Placental epithelial cell (primary cell): ENCODE measurements at places on chromosomes 5 and 9. TPM values are rescaled to one million over a fixed set of nuclear protein-coding genes. Genes with fewer than 3 reads are reported as not detected.

The PCDHB12 gene
- under 0.01 and 0.11 TPM in 2 replicates for total RNA-seq

The SLC1A1 gene
- 3.1 and 3.9 TPM in 2 replicates for total RNA-seq

The ACOT12 gene
- not detected in 2 replicates for total RNA-seq

The CNTNAP3B gene
- total RNA-seq, result 2.1 and 5.9 TPM in 2 replicates

The CORO2A gene
- total RNA-seq, result 1.6 and 2.0 TPM in 2 replicates
